ENCODE measurements at places on chromosomes 3 and 15.

DNA sequence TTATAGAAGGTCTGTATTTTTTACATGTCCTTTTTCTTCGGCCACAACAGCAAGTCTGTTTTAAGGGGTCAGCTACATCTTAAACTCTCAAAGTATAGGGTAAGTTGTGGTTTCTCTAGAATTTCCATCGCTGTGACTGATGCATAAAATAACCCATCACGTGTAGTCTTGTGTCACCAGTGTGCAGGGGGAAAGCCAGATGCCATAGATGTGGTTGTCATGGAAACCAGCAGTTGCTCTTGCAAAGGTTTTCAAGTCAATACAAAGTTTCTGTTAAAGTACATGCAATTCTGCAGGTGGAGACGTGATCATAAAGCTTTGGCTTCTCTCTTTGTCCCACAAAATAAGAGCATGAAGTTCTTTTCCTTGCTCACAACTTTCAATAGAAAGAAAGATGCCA is 210.3 kb upstream of the ONECUT1 start:
- DNase-seq = no peak

DNA sequence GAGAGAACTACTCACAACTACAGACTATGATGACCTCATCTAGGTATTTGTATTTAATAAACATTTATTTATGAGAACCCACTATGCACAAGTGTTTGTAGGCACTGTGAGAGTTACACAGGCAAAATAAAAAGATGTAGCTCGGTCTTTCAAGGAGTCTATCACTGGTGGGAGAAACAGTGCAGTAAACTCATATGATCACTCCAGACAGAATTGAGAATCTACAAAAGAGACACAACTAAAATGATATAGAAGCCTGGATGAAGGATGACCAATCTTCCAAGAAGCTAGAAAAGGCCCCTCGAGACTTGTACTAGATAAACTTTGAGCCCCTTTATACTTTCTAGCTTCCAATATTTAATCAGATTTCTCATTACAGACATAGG is 70.2 kb upstream of the ZBTB20 start:
- no peak for DNase-seq

GRCh38 chr15:38883987-38884386 is 319.4 kb upstream of the RASGRP1 start:
- peak; percentile 63 for DNase-seq

DNA sequence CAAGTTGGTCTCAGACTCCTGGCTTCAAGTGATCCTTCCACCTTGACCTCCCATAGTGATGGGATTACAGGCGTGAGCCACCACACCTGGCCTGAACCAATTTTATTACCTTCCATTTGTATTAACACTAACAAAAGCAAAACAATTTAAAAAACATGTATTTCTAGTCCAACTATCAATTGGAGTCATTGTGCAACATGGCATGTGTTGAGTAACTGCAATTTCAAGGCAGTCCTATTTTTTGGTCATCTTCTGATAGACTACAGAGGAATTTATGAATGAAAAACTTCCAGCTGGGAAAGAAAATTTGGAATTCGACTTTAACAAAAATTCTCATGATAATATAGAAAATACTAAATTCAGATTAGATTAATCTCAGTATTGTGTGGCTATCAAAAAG is 16.8 kb downstream of the SPTSSB start:
- DNase-seq = no peak

GRCh38 chr3:114214542-114215341 is 22.6 kb downstream of the ZNF80 start:
- no peak for DNase-seq

- no peak for DNase-seq
These were observed 113.4 kb downstream of the CD47 start for GRCh38 chr3:107977221-107978130.

DNA sequence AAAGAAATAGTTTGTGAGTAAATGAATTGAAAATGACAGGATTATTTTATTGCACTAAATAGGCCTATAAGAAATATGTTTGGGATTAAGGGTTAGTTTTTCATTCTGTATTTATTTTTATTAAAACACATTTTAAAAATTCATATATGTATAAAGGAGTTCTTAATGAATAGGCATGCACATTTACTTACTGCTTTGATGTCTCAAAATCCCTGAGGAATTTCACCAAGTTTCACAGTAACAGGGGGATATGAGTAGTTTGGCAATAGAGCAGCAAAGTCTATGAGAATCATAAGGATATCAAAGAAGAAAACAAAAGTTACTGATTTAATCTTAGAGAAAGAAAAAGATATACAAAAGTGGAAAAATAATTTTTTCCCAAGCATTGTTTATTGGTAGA is 411.7 kb downstream of the NAALADL2 start:
- DNase-seq = peak; percentile 16

DNA sequence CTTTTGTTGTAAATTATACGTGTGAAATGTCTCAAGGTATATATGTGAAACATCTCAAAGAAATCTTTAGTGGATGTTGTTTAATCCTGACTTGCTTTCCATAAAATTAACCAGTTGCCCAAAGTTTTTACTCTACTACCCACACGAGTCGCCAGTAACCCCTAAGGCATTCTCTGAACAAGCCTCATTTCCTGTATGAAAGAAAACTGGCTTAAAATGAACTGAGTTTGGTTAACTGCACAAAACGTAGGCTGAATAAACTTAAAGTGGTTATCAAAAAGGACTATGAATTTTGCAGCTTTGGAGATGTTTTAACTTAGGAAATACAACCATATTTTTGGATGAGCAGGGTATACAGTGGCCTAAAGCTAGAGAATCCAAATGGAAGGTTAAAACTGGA is 2.7 kb upstream of the APPL1 start:
- peak; percentile 5 for DNase-seq

DNA sequence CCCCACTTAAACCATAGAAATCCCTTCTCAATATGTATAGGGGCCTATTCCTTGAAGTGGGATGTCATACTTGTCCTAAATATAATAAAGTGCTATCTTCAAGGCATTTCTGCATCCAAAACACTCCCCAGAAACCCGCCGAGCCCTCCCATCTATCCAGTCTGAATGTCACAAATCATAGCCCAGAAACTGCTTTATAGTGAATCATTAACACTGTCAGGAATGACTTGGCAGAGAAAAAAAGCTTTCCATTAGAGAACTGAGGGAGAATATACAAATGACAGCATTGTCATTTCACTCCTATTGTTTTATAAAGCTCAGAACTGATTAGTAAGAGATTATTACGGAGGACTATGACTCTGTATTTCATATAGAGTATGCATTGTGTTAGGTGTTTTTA is 48.4 kb upstream of the MEIS2 start:
- no peak for DNase-seq

DNA sequence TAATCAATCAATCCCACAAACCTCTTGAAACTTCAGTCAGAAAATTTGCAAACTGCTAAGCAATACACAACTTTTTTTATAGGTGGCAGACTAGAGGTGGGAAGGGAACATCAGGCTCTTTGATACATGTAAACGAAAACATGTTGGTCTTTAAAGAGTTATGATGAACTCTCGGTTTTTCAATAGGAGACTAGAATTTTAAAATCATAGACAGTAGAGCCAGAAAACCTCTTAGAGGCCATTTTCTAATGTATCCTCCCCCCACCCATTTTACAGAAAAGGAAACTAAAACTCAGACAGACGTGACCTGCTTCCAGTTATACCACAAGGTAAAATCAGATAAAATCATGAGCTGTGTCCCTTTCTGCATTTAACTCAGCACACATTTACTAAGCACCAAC is 179.1 kb upstream of the LPP start:
- no peak for DNase-seq

GRCh38 chr3:112448939-112449338 is 50.3 kb downstream of the BTLA start:
- DNase-seq = peak; percentile 78

DNA sequence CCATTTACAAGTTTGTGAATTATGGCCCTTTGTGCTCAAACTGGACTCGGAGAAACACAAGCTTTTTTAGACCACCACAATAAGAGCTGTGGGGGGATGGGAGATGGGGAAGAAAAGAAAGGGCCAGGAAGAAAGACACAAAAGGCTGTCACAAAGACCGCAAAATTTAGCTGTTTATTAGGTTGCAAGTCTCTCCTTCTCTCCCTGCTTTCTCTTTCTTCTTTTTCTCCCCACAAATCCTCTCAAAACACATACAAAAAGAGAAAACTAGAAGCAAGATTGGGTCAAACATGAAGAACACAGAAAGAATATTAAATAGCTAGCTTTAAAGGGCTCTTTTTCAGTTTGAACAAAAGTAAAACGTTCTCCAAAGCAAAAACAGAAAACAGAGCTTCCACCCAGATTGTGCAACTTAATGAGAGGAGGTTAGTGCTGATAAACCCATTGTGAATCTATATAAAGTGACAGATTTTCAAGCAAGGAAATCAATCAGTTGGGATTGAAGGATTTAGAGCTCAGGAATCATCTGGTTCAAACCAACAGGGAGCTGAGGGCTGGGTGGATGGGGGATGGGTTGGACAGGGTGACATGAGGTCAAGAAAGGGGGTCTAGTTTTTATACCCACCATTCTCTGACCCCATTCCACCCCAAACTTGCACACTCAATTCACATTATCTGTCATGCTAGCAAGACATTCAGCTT is 87.3 kb downstream of the DHX30 start:
- DNase-seq = no peak
